Activated T-cell treated with anti-CD3 and anti-CD28 coated beads, Interleukin-2, amount 50 U/mL, for 4 hours (primary cell): ENCODE measurements at places on chromosomes 11 and 22. TPM values are rescaled to one million over a fixed set of nuclear protein-coding genes. Genes with fewer than 3 reads are reported as not detected.

DNA sequence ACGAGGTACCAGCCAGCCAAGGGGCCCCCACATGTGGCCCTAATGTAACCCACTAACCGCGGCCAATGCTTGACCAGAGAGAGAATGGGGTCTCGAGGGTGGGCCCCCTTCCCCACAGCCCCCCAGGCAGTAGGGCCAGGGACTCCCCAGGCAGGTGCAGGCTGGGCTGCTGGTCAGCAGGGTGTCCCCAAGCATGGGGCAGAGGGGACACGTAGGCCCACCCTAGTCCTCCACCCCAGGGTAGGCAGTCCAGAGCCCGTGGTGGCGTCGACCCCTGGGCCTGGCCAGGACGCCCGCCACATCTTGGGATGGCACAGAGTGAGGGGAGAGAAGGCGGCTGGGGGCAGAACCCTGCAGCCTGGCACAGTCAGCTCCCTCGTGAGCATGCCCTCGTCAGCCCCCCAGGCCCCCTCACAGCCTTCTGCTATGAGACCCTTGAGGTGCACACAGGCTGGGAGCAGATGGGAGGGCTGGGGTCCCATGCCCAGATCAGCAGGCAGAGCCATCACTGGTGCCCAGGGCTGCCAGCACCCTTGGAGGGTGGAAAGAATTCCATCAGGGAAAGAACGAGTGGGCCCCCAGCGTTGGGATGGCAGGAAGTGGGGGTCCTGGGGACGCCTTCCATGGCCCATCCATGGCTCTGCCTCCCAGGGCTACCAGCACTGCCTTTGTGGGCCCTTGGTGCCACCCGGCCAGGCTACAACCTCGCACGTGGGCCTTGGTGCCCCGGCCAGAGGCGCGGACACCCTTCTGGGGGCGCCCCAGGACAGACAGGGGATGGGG, 6.1 kb downstream of the TNNT3 start:
- DNase-seq = no peak

- no peak for DNase-seq
These were observed 266.4 kb upstream of the NCAM1 start for GRCh38 chr11:112694813-112695212.

DNA sequence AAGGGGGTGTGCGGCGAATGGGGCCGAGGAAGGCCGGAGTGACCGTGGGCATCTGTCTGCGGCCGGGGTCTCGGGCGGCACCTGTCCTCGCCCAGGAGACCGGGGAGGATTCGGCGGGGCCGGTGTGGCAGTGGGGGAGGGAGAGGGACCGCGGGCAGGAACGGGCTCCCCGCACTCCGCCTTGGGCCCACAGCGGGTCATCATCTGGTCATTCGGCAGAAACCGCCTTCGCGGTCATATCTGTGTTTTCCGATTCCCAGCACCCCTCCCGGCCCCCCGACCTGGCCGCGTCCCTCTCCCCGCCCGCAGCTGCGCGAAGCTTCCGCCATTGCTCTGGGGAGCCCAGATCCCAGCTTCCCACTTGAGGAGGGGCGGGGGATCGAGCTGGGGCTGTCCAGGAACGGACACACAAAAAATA, 824 bp upstream of the CBX6 start:
- no peak for DNase-seq

- no peak for DNase-seq
These were observed 14.9 kb downstream of the SCYL1 start for GRCh38 chr11:65539744-65540289.

- no peak for DNase-seq
These were observed 66.7 kb upstream of the PPARA start for GRCh38 chr22:46083383-46084350.

GRCh38 chr11:8032122-8032521, 45.0 kb downstream of the EIF3F start:
- no peak for DNase-seq

GRCh38 chr11:65493367-65494176, 5.3 kb upstream of the MALAT1 start:
- DNase-seq = no peak

- DNase-seq = no peak
These were observed 91.6 kb upstream of the SLC22A12 start for GRCh38 chr11:64499261-64500004.

- DNase-seq = no peak
These were observed 534.3 kb upstream of the LARGE1 start for GRCh38 chr22:34454598-34454997.

- DNase-seq = no peak
These were observed 51.5 kb downstream of the NEU3 start for GRCh38 chr11:75040167-75040770.

DNA sequence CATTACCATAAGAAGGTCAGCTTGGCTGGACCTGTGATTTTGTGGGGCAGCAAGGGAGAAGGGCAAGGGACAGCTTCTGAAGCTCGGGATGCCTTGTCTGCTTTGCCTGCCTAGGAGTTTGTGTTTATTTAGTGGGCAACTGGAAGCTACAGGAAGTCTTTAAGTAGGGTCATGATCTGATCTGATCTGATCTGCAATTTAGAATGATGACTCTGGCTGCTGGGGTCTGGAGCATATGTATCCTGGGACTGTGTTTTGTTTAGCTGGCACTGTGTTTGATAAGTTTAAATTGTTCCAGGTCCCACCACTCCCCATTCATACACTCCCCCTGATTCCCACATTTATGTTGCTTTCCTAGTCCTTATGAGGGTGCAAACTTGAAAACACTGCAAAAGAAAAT, 47.7 kb upstream of the HTATIP2 start:
- no peak for DNase-seq

GRCh38 chr11:33942954-33943353, 51.1 kb upstream of the LMO2 start:
- DNase-seq = no peak

The PKP3 gene
- total RNA-seq = 0.11 TPM

The BIK gene
- 9.9 TPM for total RNA-seq

The RFPL3 gene
- total RNA-seq = not detected
